GM23338 (cell line): ENCODE measurements at places on chromosomes 16 and 17.

- no peak for DNase-seq
These were observed 169.3 kb downstream of the CDH13 start for GRCh38 chr16:82796047-82796446.

DNA sequence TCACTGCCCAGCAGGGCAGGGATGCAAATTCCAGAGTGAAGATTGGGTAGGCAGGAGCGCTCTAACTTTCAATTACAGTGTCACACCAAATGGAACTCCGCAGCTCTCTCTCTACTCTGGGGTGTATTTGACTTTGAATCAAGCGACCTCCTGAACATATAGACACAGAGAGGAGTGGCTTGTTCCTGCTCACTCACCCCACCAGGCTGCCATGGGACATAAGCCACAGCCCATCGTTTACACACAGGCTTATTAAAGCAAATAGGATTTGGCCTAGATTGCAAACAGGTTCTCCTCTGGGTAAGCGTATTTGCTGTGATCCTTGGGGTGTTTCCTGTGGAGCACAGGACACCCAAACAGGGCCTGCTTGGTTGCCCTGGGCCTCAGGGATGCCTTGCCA, 281.6 kb upstream of the CCL2 start:
- no peak for DNase-seq

GRCh38 chr17:13561606-13562270, 40.0 kb downstream of the HS3ST3A1 start:
- DNase-seq = no peak

DNA sequence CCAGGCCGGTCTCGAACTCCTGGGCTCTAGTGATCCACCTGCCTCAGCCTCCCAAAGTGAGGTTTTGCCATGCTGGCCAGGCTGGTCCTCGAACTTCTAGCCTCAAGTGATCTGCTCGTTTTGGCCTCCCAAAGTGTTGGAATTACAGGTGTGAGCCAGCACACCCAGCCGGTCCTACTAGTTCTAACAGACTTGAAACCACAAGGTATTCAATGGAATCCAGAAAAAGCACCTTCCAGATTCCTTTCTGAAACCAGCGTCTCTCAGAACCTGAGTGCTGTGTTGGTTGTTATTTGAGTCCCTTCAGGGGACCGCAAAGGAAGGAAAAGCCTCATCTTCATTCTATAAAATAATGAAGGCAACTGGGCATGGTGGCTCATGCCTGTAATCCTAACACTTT, 4.1 kb downstream of the KRABD2 start:
- DNase-seq = no peak

GRCh38 chr16:73006026-73006425, 41.9 kb downstream of the ZFHX3 start:
- DNase-seq = no peak

GRCh38 chr17:81553616-81554181, 1.5 kb upstream of the FAAP100 start:
- no peak for DNase-seq

- DNase-seq = no peak
These were observed 152.1 kb downstream of the AXIN2 start for GRCh38 chr17:65409381-65409780.
